ENCODE measurements at places on chromosomes 5 and 9. TPM values are rescaled to one million over a fixed set of nuclear protein-coding genes. Genes with fewer than 3 reads are reported as not detected.

The CTXN3 gene
- 2.8 TPM for total RNA-seq

The ANKRD20A1 gene
- 7.3 TPM for total RNA-seq

DNA sequence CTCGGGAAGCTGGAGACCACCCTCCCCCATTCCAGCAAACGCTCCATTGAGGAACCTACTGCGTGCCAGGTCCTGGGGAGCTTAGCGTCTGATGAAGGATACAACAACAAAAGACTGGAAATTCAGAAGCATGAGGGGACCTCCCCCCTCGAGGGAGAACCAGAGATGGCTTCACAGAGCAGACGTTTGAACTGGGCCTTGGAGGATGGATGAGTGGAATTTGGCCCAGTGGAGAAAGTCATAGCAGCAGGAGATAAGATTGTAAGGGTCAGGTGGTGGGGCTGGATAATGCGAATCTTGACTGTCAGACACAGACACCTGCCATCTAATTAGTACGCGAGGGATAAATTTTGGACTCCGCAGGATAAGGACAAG, 1.2 kb upstream of the SLC25A51 start:
- DNase-seq, result no peak

DNA sequence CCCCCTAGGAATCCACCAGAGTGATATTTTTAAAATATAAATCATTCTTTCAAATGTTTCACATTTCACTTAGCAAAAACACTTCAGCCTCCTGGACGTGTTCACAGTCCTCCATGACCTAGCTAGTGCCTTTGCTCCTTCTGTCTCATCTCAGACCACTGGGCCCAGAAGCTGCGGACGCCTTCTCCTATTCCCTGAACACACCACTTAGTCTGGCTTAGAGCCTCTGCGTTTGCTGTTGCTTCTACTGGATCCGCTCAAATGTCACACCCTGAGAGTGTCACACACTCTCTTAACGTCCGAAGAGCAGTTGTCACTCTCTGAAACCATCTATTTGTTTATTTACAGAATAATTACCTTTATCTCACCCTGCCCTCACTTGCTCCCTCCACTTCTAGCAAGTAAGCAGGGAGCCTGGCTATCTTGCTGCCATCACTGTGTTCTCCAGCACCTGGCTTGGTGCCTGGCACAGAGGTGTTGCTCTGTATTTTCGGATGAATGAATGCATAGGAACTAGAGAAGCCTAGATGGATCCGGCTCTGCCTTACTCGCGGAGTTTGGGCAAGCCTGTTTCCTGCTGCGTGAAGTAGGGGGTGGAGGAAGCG, 1.2 kb upstream of the GRK6 start:
- no peak for DNase-seq

- DNase-seq, result no peak
Observed at GRCh38 chr5:88557881-88558280, 289.2 kb upstream of the TMEM161B start.

DNA sequence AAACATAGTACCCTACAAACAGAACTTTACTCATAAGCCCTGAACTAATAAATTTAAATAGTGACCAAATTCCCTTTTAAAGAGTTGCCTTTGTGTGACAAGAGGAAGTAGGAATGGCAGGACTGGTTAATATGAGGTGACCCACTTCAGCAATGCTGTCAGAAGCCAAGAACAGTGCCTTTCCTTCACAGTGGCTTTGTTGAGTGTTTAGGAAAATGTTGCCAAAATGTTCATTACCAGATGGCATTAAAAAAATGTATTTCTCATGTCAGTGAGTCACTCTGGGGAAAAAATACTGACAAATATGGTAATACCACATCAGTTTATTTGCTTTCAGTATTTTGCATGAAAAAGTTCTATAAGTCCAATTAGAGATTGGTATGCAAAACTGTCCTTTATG, 103.3 kb downstream of the DIRAS2 start:
- DNase-seq, result peak; percentile 76

DNA sequence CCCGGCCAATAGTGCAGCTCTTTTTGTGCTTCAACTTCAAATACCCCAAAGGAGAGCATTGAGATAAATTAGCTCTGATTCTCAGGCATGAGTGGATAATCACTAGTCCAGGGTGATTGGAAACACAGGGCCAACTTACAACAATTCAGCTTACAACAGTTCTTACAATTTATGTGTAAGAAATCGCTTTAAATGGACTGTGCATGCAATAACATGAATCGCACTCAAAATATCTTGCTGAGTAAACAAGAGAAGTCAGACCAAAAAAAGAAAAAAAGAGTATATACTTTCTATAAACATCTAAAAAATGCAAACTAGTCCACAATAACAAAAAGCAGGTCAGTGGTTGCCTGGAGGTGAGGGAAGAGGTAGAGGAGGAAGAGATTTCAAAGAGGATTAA, 150.6 kb upstream of the EDIL3 start:
- DNase-seq, result no peak

The FOXE1 gene
- not detected for total RNA-seq

- DNase-seq, result peak; percentile 24
Observed at GRCh38 chr9:129597355-129598088, 23.4 kb downstream of the C9orf50 start.

The MCCC2 gene
- total RNA-seq, result 25.0 TPM

GRCh38 chr9:103014242-103014641, 19.1 kb downstream of the CYLC2 start:
- no peak for DNase-seq

The TRAF1 gene
- 3.6 TPM for total RNA-seq

DNA sequence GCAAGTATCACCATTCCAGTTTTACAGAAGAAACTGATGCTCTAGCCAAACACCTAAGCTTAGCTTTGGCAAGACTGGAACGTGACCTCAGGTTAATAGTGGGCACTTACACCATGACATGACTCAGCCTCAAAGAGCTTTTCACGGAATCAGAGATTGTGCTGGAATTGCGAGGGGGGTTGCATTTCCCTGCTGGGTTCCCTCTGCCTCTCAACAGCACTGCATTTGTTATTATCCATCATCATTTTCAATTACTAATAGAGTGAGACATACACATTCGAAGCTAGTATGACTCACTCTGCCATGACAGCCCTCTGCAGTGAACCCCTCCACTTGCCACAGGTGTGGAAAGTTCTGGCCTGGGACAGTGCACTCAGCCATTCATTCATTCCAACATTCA, 8.0 kb downstream of the SPOCK1 start:
- DNase-seq, result no peak

Data from cerebellum (tissue), 4 donors.